ENCODE measurements at places on chromosomes 11 and 22.
A peak's percentile ranks its signal among the peaks of the same experiment; 100 is the strongest.

GRCh38 chr11:110173811-110174644, 80.8 kb downstream of the ZC3H12C start:
- peak; percentile 72 for DNase-seq

DNA sequence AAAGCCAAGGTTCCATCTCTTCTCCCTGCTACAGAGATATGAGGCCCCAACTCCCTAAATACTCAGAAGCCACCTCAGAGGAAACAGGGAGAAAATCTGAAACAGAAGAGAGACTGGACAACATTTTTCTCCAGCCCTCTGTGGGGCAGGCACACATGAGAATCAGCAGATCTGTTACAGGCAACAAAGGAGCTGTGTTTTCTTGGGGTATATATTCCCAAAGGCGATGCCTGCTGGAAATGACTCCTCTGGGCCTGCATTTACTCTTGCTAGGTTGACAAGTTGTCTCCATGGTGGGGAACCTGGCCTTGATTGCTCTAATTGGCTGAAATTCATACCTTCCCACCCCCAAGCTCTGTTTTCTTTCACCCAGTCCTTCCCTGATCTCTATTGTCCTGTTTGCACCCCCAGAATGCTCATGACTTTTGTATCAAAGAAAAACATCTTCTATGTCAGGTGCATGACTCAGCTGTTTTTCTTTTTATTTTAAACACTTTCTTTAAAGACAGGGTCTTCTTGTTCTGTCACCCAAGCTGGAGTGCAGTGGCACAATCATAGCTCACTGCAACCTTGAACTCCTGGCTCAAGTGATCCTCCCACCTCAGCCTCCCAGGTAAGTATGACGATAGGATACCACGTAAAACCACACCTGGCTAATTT, 23.5 kb upstream of the P2RY6 start:
- no peak for DNase-seq

GRCh38 chr11:72776844-72777754, 16.7 kb downstream of the STARD10 start:
- no peak for DNase-seq

- no peak for DNase-seq
Observed at GRCh38 chr22:48520207-48520606, 1307.5 kb downstream of the BRD1 start.

GRCh38 chr11:107265591-107266121, 192.0 kb downstream of the CWF19L2 start:
- DNase-seq = no peak

DNA sequence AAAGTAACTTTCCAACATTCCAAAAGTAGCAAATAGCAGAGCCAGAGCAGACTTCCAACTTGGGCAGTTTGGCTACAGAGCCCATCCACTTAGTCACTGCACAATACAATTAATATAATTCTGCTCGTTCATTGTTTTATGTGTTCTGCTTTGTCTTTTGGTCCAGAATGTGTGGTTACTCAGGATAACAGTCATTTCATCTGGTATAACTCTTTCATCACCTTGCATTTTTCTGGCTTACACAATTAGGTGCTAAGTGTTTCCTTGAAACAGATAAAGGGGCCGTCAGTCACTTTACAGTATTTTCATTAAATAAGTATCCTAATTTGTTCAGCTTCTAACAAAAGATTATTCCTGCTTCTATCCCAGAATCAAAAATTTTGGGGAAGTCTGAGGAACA, 87.2 kb downstream of the LARGE2 start:
- DNase-seq = no peak

- no peak for DNase-seq
Observed at GRCh38 chr11:88579466-88579865, 241.9 kb upstream of the CTSC start.

DNA sequence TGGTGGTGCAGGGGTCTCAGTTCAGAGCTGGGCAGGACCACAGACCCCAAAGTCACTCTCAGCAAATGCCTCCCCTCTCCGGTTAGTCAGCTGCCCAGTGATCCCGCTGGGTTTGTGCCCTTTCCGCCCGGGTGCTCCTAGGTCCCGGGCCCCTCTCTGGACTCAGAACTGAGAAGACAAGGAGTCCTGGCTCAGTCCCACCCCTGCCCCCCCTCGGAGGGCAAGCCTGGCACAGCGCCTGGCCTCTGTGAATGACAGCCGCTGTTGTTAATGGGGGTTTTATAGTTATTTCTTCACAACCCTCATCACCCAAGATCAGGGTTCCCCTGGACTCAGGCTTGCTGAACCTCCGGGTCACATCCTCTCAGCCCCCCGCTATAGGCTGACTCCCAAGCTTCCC, 47.6 kb downstream of the ELFN2 start:
- DNase-seq = no peak

- no peak for DNase-seq
Observed at GRCh38 chr11:40029391-40029790, 1430.1 kb downstream of the LRRC4C start.

DNA sequence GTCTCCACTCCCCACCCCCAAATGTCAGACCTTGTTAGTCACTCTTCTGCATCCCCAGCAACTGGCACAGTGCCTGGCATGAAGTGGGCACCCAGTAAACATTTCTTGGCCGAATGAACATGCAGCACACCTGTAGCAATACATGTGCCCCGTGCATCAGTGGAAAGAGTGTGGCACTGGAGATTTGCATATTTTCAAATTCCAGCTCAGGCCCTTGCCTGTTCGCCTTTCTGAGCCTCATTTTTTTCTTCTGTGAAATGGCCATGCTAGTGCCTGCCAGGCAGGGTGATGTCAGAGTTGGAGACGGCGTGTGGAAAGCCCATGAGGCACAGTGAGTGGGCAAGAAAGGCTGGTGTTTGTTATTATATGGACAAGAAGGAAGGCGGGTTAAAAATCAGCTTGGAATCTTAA, 38.7 kb downstream of the CD82 start:
- no peak for DNase-seq

GRCh38 chr11:131204765-131205380, 165.5 kb upstream of the NTM start:
- DNase-seq = no peak

GRCh38 chr11:88098289-88098688, 77.0 kb downstream of the RAB38 start:
- no peak for DNase-seq

DNA sequence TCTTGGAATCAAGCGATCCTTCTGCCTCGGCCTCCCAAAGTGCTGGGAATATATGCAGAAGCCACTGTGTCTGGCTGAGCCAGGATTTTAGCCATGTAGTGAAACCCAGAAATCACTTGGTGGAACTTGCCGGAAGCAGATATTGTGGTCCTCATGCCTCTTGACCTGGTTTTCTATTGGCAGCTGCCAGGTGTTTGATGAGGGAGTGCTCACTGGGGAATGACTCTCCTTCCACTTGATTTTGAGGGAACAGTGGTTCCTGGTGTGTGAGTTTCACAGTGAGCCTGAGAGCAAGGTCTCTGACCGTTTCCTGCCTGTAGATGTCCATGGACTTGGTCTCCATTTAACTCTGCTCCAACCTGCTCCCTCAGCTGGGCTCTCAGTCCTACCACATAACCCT, 34.7 kb upstream of the ELF5 start:
- no peak for DNase-seq

DNA sequence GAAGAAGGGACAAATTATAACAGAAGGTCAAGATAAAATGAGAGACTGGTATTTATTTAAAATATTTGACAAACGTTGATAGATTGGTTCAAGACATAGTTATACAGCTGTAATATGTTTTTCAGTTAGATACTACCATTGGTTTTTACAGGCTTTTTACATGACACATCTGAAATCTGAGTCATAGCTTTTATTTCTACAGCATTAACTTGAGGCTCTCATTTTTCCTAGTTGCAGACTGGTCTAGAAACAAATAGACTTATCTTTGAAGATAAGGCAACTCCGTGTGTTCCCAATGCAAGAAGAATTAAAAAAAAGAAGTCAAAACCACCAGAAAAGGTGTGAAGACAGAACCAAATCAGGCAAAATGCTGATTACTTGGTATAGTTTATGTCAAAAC, 31.3 kb downstream of the CEP57 start:
- DNase-seq = no peak

GRCh38 chr22:35126993-35127392, 61.0 kb downstream of the ISX start:
- DNase-seq = no peak

GRCh38 chr11:27977031-27977430, 130.9 kb downstream of the KIF18A start:
- DNase-seq = no peak

GRCh38 chr22:50603511-50604255, 3.1 kb downstream of the MAPK8IP2 start:
- no peak for DNase-seq

DNA sequence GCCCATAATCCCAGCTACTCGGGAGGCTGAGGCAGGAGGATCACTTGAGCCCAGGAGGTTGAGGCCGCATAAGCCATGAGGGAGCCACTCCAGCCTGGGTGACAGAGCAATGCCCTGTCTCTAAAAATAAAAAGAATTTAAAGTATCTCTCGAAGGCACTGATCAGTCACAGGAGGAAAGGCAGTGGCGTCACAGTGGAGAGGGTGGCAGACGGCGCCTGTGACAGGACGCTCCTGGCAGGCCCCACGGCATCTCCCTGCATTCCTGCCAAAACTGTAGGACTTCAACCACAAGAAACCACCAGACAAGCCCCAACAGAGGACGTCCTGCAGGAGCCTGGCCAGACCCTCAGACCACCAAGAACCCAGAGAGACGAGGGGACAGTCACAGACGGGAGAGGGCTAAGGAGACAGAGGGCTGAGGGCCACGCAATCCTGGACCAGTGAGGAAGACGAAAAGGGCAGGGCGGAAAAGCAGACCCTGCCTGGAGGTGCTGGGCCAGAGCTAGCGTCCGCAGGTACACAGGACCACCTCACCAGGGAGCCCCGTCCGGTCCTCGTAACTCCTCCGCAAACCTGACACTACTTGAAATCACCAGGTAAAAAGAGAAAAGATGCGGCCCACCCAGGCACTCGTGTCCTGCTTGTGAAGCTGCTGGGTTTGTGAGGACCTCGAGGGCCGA, 5.9 kb downstream of the RNH1 start:
- DNase-seq = no peak

- no peak for DNase-seq
Observed at GRCh38 chr22:17846326-17846992, 72.2 kb upstream of the BID start.

DNA sequence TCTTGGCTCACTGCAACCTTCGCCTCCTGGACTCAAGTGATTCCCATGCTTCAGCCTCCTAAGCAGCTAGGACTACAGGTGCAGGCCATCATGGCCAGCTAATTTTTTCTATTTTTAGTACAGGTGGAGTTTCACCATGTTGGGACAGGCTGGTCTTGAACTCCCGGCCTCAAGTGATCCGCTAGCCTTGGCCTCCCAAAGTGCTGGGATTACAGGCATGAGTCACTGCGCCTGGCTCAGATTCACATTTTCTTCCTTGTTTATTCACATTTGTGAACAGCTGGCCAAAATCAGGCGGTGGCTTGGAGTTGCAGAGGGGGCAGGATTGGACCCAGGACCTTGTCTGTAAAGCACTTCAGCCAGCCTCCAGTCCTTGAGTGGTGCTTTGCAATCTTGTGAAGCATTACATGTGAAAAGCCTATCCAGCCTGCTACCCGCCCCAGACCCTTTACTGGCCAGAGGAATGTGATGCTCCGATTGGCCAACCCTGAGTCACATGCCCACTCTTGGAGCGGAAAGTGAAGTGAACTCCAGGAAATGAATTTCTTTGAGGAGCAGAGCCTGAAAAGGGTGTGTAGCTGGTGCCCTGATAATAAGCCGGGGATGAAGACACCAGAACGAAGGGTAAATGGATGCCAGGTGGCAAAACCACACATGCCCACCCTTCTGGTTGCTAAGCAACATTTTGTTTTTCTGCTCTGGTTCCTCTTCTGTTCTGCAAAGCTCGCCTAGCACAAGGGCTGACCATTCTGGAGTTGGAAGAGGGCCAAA, 62.6 kb upstream of the PTPRJ start:
- DNase-seq = no peak

- DNase-seq = no peak
Observed at GRCh38 chr22:35879351-35879750, 149.3 kb downstream of the RBFOX2 start.

DNA sequence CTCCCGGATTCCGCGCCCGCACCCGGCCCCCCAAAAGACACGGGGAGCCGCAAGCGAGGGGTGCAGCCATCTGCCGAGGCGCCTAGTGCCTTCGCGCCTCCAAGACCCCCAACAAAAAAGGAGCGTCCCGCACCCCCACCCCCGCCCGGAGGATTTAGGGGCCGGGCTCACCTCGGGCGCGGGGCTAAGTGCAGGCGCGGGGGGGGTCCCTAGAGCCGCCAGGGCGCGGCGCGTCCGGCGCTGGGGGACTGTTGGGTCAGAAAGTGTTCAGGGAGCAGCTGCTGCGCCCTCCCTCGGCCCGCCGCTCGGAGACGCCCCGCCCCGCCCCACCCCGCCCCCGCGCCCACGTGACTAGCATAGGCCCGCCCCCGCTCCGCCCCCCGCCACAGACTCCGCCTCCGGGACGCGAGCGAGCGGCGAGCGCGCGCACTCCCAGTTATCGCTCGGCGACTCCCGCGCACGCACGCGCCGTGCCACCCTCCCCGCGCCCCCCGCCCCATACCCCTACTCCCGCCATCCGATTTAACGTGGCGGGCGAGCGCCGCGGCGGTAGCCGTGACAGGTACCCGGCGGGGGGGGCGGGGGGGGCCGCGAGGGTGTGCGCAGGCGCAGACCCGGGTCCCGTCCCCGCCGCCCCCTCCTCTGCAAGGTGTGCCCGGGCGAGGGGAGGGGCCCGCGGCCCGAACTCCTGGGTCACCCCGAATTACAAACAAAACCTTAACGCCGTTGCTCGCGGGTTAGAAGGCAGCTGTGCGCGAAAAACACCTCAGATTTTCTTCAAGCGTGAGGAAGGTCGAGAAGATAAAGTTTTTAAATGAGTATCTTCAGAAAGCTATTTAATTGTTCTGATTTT, 56.2 kb downstream of the KCNJ4 start:
- DNase-seq = peak; percentile 97

- DNase-seq = peak; percentile 89
Observed at GRCh38 chr11:849104-849824, 6.6 kb downstream of the TSPAN4 start.

- no peak for DNase-seq
Observed at GRCh38 chr11:10407055-10407454, 48.0 kb upstream of the AMPD3 start.

GRCh38 chr22:24445481-24446259, 18.3 kb downstream of the ADORA2A start:
- DNase-seq = no peak

Data from ecto neural progenitor cell (in vitro differentiated cells).